T-cell (primary cell): ENCODE measurements at places on chromosomes 11 and 22.

DNA sequence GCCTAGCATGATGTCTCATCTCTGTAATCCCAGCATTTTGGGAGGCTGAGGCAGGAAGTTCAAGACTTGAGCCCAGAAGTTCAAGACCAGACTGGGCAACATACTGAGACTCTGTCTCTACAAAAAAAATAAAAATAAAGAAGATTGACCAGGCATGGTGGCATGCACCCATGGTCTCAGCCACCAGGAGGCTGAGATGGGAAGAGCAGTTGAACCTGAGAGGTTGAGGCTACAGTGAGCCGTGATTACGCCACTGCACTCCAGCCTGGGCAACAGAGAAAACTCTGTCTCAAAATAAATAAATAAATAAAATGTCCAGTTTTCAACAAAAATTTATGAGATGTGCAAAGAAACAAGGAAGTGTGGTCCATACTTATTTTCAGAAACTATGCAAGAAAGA is 28.3 kb downstream of the EFCAB6 start:
- no peak for DNase-seq

GRCh38 chr11:126529037-126529436 is 173.6 kb downstream of the ST3GAL4 start:
- DNase-seq: no peak

- DNase-seq: no peak
These were observed 52.3 kb upstream of the SCUBE2 start for GRCh38 chr11:9143721-9144120.

DNA sequence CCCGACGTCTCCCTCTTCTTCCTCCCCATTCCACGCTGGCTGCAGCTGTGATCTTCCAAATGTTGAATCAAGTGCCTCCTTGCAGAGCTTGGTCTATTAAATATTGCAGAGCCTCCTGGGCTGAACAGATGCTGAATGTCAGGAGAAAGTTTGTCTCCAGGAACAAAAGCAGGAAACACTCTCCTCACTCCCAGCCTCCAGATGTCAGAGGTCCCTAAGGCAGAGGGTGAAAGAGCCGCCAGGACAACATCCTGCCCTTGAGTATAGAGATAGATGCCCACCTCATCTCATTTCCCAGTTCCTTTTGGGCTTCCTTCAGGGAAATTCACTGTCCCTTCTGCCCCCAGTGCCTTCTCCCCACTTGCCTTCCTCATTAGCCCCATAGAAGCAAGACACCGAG is 40.8 kb upstream of the IGSF9B start:
- no peak for DNase-seq

DNA sequence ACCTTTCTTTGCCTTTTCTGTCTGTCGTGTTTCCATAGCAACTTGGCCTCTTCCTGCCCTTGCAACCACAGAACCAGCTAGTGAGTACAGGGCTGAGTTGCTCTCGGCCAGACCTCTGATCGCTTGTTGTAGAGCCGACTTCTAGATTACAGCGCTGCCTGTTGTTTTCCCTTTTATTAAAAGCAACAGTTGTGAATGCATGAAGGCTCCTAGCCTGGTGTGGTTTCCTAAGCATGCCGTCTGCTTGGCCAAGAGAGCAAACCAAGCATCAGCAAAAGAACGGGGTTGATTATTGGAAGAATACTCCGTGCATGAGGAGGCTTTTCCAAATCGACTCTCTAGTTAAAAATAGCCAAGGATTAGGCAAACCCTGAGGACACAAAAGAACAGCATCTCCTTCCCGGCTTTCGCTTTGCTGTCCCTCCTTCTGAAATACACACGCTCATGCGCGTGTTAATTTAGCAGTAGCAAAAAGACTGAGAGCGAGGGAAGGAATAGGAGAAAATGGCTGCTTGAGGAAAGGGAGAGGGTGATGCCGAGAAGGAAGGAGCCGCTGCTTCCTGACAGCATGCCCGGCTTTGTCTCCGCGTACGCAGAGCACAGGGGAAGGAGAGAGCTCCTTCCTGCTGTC is 71.5 kb upstream of the TTC12 start:
- DNase-seq: no peak

GRCh38 chr11:126578021-126578420 is 222.5 kb downstream of the ST3GAL4 start:
- DNase-seq: no peak

- no peak for DNase-seq
These were observed 48.5 kb downstream of the PPP6R3 start for GRCh38 chr11:68509066-68509465.

GRCh38 chr22:19483481-19484244 is 3.9 kb downstream of the CDC45 start:
- no peak for DNase-seq

- DNase-seq: no peak
These were observed 45.6 kb downstream of the LRRC4C start for GRCh38 chr11:41413843-41414242.

DNA sequence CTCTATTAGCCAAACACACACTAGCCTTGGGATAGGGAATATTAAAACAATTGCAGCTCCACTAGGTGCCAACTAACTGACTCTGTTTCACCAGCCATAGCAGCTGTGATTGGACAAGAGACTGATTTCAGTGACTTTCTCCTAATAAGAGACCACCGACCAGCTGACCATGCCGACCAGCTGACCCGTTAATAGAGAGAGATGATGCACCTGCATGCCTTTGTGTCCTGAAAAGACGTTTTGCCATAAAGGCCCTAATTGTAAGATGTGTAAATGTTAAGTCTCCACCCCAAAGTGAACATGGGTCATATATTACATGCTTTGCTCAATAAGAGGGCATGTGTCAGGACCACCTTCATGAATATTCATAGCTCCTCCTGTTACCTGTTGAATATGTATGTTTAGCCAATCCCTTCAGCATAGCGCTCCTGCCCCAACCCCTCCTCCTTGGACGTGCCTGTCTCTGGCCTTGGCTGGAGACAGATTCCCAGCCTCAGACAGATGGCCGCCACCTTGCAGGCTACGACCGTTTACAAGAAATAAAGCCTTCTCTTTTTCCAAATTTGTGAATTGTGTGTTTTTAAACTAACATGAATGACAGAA is 1.3 kb upstream of the NADSYN1 start:
- DNase-seq: no peak

DNA sequence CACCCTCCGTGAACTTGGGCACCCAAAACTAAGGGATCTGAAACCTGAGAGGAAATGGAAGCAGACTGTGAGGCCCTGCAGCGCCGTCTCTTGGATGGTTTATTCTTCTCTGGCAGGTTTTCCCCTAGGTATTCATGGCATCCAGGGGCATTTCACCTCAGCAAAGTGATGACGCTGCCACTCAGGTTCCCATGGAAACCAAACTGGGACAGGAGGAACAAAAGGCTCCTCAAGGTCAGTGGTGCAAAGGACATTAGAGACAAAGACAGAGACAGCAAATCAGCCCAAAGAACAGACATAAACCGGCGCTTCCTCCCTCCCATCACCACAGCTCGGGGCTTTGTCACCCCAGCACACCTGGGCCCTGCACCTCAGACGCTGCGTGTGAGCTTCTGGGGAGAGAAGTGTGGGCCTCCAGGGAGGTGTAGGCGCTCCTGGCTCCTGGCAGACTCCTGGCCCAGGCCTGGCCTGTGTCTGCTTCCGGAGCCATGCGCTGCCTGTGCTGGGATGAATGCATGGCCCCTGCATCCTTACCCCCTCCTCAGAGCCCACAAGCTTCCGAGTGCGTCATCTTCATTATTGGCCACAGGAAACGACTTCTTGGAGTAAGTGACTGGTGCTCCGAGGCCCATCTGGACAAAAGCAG is 5.9 kb downstream of the TP53AIP1 start:
- no peak for DNase-seq

DNA sequence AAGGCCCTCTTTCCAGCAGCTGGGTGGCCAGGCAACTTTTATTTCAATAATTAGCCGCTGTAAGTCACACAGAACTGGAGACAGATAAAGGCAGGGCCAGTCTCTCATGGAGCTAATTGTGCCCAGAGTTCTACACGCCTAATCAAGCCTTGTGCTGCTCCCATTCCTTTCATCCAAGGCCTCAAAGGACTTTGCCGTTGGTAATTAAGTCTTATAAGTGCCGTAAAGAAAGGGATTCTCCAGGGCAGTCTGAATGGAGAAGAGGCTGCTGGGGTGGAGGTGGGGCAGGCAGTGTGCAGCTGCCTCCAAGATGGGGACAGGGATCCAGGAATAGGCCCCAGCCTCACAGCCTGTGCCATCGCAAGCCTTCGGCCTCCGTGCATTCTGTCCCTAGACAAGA is 357.9 kb downstream of the TENM4 start:
- DNase-seq: no peak

GRCh38 chr22:23393721-23394320 is 186.3 kb downstream of the IGLL1 start:
- DNase-seq: no peak

DNA sequence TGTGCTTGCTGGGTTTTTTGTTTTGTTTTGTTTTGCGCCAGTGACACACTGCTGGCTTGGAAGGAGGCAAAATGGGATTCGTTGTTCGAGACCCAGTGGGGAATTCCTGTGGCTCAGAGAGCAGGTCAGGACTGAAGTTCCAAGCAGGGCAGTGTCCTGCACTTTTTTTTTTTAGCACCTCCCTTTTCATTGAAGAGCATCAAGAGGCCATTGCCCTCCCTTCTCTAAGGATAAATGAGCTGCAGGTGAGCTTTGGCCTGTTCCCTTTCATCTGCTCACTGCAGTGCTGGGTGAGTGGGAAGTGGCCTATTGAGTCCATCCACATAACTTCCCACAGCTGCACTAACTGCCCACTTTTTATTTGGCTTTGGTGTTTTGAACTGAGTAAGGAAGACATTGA is 87.8 kb downstream of the ARHGAP42 start:
- no peak for DNase-seq

DNA sequence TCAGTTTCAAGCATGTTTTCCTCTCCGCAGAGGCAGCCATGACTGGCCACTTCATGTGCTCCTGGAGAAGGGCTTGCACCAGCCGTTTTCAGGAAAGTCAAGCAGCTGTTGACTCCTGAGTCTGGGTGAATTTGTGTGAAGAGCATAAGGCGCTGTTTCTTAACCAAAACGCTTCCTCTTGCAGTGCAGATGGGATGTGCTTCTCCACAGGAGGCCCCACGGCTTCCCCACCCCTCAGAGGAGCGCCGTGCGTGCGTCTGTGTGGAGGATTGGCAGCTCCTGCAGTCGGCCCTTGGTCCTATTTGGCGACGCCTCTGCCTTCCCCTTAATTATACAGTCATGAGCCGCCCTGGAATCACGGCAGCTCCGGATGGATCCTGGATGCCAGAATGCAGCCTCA is 54.1 kb upstream of the B3GAT1 start:
- DNase-seq: no peak
